Stimulated activated CD8-positive, alpha-beta memory T cell treated with anti-CD3 and anti-CD28 coated beads, Interleukin-12 subunit alpha, Interleukin-12 subunit beta, amount 100 ng/mL, for 1 hour (primary cell): ENCODE measurements at places on chromosomes 5 and 9.

- no peak for DNase-seq
Observed at GRCh38 chr5:2688586-2688985, 62.9 kb downstream of the IRX2 start.

- no peak for DNase-seq
Observed at GRCh38 chr5:114953565-114953964, 216.1 kb downstream of the TRIM36 start.

DNA sequence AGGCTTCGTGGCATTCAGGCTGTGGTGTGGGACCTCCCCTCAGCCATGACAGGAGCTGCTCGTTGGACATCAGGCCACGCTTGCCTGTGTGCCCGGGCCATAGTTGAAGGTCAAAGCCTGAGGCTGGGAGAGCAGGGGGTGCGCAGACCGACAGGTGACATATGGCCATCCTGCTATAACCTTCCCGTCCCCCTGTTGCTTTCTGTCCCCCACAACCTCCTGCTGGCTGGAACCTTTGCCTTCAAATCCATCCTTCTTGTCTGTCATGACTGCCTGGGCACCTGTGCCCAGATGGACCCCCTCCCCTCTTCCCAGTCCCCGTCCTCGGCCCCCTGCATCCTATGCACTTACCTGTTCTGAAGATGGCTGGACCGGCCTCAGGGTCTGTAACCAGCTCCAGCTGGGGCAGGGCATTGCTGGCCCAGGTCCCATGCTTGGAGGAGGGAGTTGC lies 83.2 kb downstream of the WNK2 start:
- DNase-seq: no peak

- DNase-seq: no peak
Observed at GRCh38 chr5:44795496-44795895, 13.3 kb upstream of the MRPS30 start.

DNA sequence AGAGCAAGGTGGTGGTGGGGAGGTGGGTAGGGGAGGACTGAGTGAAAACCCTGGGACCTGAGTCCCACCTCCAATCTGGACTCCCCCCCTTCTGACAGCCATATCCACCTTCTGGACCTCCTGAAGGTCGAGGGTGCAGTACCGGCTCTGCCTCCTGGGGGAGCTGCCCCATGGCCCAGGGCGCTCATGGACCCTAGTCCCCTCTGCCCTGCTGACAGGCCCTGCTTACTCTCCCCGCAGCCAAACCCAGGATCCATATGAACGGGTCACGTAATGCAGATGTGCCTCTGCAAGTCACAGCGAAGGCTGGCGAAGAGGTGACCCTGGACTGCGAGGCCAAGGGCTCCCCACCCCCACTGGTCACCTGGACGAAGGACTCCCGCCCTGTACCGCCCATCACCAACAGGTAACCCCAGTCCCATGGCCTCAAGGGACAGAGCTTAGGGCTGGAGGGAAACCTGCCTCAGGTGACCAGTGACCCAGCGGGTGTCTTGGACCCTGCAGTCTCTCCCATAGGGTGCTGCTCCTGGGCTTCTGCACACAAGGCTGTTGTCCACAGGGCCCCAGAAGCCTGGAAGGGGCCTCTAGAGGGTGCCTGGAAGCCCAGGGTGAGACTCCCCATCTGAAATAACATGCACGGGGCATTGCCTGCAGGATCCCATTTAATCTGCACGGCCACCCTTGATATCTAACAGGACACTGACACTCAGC lies 61.7 kb downstream of the HMCN2 start:
- no peak for DNase-seq

- no peak for DNase-seq
Observed at GRCh38 chr5:18119156-18119785, 485.0 kb downstream of the TAF11L14 start.

- no peak for DNase-seq
Observed at GRCh38 chr9:92736563-92737215, 27.9 kb downstream of the BICD2 start.

DNA sequence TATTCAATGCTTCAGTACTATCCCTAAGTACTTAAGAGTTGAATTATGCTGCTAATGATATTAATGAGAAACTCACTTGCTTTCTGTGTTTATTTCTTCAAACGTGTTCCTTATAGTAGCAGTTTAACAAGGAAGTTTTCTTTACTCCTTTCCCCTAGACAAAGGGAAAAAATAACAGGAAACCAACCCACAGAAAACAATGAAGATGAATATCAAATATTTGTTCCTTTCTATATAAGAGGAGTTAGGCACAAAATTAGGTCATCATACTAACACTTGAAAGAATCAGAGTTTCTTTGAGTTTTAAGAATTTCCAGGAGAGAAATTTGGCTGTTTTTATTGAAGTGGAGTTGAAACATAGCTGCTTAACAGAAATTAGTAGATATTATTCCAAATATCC lies 15.4 kb upstream of the OCLN start:
- DNase-seq: no peak

DNA sequence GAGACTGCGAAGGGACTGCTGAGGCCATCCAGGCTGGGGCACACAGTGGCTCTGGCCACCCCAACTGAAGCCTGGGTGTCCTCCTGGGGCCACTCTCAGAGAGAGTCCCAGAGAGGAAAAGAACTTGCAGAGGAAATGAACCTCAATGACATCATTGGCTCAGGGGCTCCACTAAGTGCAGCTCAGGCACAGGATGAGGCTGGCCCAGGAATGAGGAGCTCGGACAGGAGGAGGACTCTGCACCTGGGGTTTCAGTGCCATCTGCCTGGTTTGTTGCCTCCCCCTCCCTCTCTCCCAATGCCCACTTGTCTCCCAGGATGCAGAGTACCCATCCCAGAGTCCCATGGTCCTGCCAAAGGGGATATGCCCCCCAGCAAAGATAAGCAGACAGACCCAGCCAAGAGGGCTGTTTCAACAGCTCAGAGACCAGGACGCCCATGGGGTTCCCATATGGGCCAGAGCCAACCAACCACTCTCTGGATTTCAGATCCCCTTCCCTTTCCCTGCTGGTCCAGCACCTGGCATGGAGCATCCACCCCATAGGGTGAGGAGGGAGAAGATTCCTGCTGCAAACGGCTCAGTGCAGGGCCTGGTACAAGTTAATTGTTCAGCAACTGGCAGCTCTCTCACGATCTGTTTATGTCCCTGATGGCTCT lies 26.9 kb upstream of the OLFM1 start:
- no peak for DNase-seq

DNA sequence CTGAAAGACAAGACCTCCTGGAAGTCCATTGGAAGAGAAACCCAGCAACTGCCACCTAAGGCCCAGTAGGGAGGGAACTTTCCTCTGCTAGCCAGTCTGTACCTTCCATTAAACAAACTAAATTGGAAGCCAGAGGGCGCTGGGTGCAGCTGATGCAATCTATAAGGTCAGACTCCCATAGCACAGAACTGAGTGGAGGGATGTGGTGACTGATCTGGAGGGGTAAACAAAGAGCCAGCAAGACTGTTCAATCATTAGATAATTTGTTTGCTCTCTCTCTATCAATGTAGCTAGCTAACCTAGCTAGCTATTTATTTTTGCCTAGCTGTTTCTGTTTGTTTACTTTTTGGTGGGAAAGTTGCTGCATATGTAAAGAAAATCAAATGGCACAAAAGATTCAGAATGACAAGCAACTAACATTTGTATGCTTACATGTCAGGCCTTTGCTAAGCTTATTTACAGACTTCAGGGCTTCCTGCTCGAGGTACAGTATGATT lies 291.8 kb upstream of the DAB2 start:
- DNase-seq: no peak

DNA sequence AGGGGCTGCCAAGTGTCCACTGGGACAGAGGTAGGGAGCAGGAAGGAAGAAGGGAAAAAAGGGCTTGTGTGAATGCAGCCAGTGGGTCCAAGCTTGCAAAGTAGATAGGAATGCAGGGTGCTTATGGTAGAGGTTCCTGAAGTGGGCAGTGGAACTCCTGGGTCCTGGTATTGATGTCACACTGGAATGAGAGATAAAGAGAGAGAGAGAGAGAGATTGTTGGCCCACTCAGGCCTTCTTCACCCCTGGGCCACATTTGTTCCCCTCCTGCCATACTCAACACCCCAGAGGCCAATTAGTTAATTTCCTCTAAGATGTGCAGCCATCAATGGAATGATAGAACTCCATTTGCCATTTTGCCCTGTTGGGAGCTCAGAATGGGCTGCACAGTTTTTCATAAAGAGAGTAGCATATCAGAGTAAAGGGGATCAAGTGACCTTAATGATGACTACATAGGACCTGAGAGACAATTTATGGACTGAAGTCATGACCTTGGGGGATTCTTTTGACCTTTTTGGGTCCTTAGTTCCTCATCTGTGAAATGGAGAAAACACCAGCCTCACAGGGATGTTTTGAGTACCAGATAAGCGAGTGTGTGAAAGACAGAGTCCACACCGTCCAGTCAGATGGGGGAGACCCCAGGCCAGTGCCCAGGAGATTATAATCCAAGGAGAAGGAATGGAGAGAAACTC lies 52.9 kb downstream of the PPARGC1B start:
- DNase-seq: no peak

DNA sequence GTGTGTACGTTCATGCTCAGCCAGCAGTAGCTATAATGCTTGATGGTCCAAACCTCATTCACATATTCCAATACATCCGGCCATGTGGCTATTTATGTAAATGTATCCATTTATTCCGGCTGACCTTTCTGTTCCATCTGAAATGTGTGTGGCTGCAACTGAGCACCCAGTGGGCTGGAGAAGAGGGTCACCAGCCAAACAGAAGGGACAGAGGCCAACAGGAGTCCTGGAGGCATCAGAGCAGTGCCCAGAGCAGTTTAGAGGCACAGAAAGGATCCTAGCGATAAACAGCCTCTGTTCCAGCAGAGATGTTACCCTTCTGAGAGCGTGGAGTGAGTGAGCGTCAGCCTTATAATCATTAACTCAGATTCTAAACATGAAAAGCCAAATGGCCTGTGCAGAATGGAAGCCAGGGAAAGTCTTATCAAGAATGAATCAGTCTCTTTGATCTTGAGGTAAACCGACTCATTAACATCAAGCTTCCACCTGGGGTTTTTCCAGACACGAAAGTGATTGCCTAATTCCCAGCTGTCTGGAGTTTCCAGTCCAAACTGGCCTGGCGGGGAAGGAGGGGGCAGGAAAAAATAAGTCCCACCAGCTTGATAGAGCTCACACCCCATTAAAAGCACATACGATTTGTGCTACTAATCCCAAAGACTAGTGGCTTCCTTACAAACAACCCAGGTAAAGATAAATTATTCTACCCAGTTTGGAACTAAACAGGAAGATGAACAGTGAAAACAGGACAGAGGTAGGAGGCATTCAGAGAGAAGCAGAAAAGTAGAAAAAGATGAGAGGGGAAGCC lies 55.7 kb downstream of the SUSD1 start:
- no peak for DNase-seq

DNA sequence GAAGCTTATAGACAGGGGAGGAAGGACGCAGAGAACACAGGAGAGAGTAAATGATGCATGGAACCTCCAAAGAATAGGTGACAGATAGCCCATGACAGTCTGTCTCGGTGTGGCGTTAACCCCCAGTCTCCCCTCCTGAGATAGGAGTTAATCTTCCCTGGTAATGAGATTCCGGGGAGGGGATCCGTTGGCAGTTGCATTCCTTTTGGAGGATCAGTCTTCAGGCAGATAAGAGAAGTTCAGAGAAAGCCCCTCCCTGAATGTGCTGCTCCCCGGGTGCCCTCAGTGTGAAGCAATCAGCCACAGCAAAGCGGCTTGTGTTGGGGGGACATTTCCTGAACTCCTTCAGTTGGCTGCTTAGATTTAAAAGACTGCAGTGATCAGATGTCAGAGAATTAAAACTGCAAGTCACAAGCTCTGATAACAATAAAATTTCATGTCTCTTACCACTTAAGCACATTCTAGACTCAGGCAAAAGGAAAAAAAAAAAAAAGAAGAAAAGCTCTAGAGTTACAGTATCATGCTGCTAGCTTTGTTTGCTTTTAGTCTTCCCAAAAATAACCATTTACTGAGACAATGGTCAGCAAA lies 121.1 kb downstream of the EGFLAM start:
- no peak for DNase-seq

DNA sequence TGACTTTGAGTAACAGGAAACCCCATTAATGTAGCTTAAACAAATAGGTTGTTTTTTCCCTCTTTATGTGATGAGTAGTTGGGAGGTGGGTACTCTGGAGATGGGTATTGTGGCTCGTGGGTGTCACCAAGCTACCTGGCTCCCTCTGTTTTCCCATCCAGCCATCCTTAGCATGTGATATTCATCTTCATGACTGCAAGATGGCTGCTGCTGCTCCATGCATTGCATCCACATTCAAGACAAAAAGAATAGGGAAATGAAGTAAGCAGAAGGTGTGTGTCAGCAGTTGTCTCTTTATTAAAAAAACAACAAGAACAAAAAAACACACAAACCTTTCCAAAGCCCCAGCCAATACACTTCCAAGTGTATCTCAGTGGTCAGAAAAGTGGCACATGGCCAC lies 6.5 kb upstream of the ARHGAP26 start:
- DNase-seq: no peak

GRCh38 chr9:99351647-99352046 lies 129.6 kb downstream of the SEC61B start:
- DNase-seq: no peak

DNA sequence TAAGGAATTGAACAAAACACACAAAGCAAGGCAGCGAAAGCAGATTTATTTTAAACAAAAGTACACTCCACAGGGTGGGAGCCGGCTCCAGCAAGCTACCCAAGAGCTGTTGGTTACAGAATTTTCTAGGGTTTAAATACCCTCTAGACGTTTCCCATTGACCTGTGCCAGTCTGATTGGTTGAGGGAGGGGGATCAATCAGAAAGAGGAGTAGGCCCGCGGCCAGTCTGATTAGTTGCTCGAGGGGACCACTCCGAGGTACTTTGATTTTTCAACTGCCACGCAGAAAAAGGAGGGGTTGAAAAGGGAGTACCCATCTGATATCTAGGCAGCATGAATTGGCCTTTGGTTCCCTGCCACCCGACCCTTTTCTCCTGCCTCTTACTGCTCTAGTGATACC lies 998 bp downstream of the SRP19 start:
- DNase-seq: no peak

DNA sequence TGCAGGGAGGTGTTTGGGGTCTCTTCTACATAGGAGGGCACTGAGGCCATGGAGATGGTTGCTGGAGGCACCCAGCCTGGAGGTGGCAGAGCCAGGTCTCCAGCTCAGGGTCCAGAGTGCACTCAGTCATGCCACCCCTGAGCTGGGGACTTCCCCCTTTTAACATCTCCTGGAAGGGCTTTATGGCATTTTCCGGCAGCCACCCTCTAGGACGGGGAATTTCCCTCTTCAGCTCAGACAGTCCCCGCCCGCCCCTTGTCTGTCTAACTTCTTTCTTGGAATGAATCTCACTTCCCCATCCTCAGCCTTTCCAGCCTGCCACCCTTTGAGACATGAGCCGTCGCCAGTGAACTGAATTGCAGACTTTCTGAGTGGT lies 49.9 kb downstream of the COL15A1 start:
- no peak for DNase-seq

- DNase-seq: no peak
Observed at GRCh38 chr5:7391814-7392692, 3.9 kb upstream of the ADCY2 start.
